ENCODE measurements at places on chromosomes 1 and 21. TPM values are rescaled to one million over a fixed set of nuclear protein-coding genes. Genes with fewer than 3 reads are reported as not detected.

DNA sequence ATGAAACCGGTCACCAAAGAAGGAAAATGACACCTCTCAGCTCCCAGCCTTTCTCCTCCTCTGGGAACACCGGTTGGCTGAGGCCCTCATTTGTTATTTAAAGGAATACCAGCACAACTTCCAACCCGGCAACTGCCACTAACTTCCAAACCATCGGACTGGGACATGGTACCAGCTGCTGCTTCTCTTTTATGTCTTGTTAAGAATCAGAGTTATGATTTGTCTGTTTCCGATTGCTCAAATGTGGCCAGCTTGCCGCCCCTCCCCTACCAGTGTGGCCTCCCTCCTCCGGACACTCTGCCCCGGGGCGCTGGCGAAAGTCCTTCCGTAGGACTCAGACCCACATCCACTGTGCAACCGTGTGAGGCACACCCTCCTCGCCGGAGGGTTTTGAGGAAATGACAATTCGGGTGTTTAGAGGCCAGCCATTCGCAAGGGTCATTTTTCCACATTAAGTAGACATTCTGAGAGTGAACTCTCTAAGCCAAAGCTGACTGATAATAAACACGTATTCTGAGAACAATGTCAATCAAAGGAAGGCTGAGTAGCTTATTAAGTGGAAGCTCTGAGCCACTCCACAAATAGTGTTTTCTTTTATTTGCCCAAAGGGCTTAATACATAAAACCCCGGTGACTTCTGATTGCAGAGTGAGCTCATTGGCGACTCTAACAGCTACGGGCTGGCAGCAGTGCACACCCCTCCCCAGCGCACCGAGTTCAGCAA is 5.5 kb downstream of the RIPK4 start:
- DNase-seq = no peak

- DNase-seq = peak; percentile 25
Observed at GRCh38 chr1:218475275-218475674, 130.1 kb downstream of the TGFB2 start.

GRCh38 chr1:155379631-155380090 is 59.0 kb downstream of the RUSC1 start:
- DNase-seq = peak; percentile 86

DNA sequence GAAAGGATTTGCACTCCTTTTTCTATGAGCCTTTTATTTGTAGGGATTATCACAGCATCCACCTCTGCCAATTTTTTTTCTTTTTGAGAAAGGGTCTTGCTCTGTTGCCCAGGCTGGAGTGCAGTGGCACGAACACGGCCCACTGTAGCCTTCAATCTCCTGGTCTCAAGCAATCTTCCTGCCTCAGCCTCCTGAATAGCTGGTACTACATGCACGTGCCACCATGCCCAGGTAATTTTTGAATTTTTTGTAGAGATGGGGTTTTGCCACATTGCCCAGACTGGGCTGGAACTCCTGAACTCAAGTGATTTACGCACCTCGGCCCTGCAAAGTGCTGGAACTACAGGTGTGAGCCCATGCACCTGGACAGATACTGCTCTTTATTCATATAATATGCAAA is 2.1 kb downstream of the SAMSN1 start:
- no peak for DNase-seq

- DNase-seq = no peak
Observed at GRCh38 chr1:169078163-169078883, 28.2 kb upstream of the ATP1B1 start.

- DNase-seq = no peak
Observed at GRCh38 chr21:42071146-42071737, at the start of gene UMODL1. Gene UMODL1, plus strand, starts transcription at chr21:42071317. Its CDS starts 0 bp downstream, at chr21:42071317.

DNA sequence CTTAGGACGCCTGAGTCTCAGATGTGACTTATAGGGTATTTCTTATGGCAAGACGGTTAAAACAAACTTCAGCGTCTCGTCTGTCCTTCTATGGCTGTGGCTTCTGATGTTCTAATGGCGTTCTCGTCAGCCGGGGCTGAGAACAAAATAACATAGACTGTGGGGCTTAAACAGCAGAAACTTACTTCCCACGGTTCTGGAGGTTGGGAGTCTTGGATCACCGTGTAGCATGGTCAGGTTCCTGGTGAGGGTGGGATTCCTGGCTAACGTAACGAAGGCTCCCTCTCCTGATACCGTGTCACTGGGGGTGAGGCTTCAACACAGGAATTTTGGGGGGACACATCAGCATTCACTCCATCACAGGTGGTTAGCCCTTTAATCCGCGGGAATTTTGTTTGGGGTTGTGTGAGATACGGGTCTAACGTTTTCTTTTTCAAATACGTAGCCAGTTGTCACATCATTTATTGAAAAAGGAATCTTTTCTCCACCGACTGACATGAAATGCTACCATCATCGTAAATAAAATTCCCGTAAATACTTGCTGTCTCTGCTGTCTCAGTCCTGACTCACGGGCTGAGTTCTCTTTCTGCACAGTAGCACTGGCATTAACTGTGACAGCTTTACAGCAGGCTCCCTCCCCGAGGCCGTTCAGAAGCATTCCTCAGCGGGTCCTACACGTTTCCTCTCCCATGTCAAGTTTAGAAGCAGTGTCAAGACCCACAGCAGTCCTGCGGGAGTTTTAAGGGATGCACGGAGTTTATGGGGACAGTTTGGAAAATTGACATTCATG is 8.1 kb upstream of the POFUT2 start:
- DNase-seq = no peak

DNA sequence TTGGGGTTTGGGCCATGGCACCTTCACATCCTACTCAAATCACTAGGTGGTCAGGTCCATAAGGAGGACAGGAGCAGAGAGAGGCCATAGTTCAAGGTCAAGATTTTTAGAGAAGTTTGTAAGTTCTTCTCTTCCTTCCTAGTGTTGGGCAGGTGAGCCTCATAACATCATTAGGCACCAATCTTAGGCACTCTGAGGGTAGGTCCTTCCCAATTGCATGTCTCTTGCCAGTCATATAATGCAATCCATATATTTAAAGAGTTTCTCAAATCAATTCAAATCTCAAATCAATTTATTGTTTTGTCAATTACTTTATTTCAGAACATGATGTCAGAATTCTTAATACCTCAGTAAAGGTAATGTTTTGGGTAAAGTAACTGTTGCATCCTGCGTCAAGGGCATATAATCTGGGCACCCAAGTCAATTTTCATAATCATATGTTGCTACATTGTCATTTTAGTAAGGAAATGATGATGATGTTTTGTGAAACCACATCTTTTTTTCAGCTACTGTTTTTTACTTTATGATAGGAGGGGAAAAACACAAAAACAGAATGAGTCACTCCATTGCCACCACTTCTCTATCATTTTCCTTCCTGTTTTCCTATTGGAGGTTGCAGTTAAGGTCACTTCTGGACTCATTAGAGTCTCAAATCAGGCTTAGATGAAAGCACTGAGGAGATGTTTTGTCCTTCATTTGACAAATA is 122.7 kb downstream of the UCHL5 start:
- peak; percentile 84 for DNase-seq

DNA sequence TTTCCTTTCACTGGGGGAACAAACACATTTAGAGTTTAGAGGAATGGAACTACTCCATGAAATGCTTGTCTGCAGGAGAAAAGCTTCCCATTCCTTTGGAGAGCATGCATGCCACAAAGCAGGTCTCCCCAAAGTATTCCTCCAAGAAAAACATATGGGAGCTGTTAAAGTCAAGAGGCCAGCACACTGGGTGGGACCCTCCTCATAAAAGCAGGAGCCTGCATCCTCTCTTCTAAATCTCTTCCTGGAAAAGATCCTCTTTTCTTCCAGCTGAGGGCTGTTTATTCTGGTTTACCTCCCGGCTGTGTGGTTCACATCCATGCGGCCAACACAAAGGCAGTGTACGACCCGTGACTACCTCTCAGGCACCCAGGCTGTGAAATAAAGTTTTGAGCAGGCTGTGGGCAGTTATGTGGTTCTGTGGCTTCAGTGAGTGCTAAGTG is 103.4 kb downstream of the TENT5C start:
- no peak for DNase-seq

DNA sequence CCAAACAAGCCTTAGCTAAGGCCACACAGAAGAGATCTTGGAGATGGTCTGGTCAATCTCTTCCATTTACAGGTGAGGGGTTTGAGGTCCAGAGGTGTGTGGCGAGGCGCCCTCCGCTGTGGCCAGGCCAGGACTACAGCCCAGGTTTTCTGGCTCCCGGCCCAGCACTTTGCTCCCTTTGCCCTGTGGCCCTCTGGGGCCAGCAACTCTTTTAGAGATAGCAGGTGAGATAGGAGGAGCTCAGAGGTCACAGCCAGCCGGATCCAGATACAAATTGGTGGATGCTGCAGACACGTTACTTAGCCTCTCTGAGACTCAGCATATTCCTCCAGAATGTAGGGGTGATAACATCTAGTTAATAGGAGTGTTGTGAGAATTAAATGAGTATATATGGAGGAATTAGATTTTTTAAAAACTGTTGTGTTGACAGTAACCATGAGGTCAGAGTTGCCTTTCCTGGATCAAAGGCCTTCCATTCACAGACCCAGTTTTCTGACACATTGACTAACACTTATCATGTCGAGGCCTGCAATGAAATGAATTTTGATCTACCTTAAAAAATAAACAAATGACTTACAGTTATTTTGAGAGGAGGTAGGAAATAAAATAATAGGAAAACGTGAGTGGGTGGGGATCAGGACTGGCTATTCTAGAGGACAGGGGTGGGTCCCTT is 16.6 kb downstream of the TEX35 start:
- DNase-seq = no peak

DNA sequence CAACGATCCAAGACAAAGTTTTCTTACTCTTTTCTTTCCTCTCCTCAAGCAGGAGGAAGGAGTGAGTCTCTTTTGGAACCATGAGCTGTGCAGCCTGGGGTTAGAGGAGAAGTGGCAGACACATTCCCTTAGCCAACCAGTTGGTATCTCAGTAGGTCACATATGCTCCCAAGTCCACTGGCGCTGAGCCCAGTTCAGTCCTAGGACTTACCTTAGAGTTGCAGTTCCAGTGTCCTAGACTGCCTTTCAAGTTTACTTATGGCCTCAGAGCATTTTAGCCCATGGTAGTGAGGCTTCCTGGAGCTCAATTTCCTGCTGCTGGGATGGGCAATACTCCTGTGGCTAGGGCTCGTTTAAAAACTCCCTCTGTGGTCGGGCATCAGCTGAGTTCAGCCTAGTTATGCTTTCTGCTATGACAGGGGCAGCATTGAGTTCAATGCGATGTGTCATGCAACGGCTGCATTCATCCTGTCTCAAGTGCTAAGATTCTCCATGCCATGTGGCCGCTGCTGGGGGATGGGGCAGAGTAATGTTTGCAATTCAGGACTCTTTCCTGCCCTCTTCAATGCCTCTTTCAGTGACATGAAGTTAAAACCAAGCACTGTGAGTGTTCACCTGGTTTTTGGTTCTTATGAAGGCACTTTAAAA is 103.8 kb downstream of the LRRC7 start:
- no peak for DNase-seq

GRCh38 chr1:38848071-38848470 is 11.5 kb downstream of the RRAGC start:
- DNase-seq = no peak

GRCh38 chr1:2519029-2519685 is 7.2 kb downstream of the PANK4 start:
- no peak for DNase-seq

DNA sequence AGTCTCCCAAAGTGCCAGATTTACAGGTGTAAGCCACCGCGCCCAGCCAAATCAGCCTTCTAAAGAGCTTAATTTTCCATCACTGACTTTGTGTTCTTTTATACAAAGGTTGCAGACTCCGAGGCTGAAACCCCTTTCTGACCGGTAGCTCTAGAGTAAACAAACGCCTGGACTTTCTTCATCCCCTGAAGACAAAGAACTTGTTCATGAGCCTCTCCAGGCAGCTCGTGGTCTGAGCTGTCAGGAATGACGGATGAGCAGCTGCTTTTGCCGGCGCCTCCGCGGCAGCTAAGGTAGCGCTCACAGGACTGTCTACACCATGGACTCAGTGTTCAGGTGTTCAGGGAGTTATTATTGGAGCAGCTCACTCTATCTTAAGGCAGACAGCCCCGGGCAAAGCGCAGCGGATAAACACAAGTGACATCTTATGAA is 128.5 kb upstream of the ERRFI1 start:
- DNase-seq = no peak

GRCh38 chr1:232822530-232822929 is 17.3 kb downstream of the MAP10 start:
- no peak for DNase-seq

DNA sequence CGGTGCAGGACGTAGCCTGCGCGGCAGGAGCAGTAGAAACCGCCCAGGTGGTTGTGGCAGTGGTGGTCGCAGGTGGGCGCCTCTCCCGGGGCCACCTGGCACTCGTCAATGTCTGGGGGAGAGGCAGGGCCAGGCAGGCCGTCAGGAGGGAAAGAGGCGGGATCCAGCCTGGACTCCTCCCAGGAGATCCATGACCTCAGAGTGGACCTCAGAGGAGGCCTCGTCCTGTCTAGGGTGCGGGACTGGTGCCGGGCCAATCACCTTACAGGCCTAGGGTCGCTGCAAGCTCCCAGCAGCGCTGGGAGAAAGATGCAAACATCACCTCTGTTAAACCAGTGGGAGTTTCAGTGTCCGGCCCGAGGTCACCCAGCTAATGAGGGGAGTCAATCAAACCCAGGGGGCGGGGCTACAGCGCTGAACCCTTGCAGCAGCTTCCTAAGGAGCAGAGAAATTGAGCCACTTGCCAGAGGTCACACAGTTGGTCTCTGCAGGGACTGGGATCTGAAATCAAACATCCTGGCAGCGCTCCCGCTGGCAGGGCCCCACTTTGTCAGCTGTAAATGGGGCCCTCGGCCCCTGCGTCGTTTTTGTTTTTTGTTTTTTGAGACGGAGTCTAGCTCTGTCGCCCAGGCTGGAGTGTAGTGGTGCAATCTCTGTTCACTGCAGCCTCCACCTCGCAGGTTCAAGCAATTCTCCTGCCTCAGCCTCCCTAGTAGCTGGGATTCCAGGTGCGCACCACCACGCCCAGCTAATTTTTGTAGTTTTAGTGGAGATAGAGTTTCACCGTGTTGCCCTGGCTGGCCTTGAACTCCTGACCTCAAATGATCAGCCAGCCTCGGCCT is 1.4 kb downstream of the MASP2 start:
- DNase-seq = no peak

The DMRTA2 gene
- total RNA-seq = not detected

The GUCA2B gene
- not detected for total RNA-seq

The THEM5 gene
- not detected for total RNA-seq

The MCOLN2 gene
- not detected for total RNA-seq

The NHLH1 gene
- 0.46 TPM for total RNA-seq

The A3GALT2 gene
- total RNA-seq = not detected

The OPRD1 gene
- not detected for total RNA-seq

The DIO1 gene
- total RNA-seq = not detected

The SPOCD1 gene
- total RNA-seq = 0.27 TPM

The PRELP gene
- total RNA-seq = not detected

The KCNA2 gene
- total RNA-seq = not detected
